ENCODE measurements at places on chromosomes 3 and 15.

GRCh38 chr3:108319428-108320082 lies 23.2 kb downstream of the HHLA2 start:
- no peak for DNase-seq

DNA sequence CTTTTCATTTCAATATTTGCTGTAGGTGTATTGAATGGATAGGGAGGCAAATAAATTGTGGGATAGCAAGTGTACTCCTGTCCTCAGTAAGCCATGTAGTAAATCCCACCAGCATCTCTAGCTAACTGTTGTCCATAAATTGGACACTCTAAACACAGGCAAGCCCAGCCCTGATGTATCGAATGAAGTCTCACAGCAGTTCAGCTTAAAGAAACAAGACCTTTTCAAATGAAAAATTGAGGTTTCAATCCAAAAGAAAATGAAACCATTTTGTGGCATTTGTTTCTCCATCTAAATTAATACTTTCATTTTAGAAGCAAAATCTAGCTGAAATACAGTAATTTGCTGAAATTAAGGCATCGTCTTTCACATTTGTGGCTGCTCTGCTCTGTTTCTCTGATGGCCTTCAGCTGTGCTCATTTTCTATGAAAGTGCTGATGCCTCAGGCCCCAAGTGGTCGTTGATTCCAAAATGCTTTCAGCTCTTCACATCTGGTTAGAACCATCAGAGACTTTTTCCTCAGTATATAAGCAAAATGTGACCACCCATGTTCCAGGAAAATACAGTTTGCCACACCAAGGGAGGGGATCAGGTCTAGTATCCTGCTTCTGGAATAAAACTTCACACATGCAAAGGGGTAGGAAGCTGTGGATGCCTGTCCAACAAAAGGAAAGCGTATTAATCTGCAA lies 245.0 kb downstream of the ZMAT3 start:
- no peak for DNase-seq

GRCh38 chr3:79651536-79652065 lies 116.2 kb downstream of the ROBO1 start:
- no peak for DNase-seq

DNA sequence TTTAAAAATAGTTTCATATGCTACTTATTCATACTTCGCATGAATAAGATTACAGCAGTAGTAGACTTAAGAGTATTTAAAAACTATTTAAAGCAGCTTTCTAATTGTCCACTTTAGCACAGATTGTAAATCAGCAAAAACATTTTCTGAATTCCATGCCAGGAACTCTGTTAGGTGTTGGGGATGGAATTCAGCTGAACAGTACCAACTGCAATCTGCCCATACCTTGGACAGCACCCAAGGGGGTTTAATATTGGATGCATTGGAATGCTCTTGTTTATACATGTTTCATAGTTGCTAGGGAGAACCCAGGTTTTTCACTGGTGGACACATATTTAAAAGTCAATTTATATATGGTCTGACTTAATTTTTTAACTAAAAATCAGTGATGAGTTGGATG lies 74.8 kb downstream of the PPM1L start:
- no peak for DNase-seq

GRCh38 chr3:57252404-57252803 lies 24.9 kb downstream of the APPL1 start:
- no peak for DNase-seq

GRCh38 chr3:183160616-183161015 lies 1.9 kb downstream of the LAMP3 start:
- no peak for DNase-seq

All from cerebellum (tissue), 4 donors.